ENCODE measurements at places on chromosomes 1 and 21.

GRCh38 chr1:65623895-65624294 lies 168.8 kb upstream of the PDE4B start:
- DNase-seq, result no peak

GRCh38 chr1:234709473-234710228 lies 99.7 kb upstream of the IRF2BP2 start:
- DNase-seq, result no peak

GRCh38 chr1:108056436-108056990 lies 91.5 kb upstream of the VAV3 start:
- DNase-seq, result no peak

DNA sequence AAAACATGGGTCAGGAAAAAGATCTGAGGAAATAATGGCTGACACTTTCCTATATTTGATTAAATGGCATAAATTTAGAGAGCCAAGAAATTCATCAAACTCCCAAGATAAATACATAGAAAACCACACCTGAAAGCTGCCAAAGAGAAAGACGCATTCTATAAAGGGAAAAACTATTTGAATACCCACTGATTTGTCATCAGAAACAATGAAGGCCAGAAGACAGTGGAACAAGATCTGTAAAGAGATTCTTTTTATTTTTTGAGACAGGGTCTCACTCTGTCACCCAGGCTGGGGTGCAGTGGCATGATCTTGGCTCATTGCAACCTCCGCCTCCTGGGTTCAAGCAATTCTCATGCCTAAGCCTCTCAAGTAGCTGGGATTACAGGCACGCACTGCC lies 17.4 kb downstream of the SDE2 start:
- no peak for DNase-seq

DNA sequence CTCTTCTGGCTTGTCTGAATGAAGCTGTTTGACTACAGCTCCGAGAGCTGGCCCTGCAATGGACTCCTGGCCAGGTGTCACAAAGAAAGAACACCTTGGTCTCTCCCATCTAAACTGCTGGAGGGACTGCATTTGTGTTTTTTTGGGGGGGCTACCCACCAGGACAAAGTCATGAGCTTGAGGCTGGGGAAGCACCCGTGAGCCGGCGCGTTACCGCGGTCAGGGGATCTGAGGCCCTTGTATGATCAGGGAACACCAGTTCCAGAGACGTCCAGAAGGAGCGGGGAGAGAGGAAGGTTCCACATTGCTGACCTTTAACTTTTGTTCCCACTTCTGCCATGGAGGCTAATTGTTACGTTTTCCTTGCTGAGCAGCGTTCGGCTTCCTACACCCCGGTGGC lies 84.5 kb upstream of the C1orf174 start:
- no peak for DNase-seq

GRCh38 chr1:164588516-164589341 lies 29.7 kb downstream of the PBX1 start:
- DNase-seq, result no peak

- DNase-seq, result no peak
Observed at GRCh38 chr21:32322676-32323075, 24.0 kb downstream of the MRAP start.

DNA sequence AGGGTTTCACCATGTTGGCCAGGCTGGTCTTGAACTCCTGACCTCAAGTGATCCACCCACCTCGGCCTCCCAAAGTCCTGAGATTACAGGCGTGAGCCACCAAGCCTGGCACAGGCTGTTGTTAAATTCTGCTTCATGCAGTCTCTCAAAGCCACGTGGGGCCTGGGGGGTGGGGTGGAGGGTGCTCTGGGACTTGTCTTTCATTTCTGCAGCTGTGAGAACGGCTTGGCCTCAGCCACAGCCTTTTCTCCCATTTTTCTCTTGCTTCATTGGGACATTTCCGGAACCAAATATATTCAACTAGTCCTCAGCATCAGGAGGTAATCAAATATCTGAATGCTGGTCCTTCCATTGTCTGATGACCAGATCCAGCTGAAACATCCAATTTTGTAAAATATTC lies 27.6 kb upstream of the KCNE2 start:
- no peak for DNase-seq

DNA sequence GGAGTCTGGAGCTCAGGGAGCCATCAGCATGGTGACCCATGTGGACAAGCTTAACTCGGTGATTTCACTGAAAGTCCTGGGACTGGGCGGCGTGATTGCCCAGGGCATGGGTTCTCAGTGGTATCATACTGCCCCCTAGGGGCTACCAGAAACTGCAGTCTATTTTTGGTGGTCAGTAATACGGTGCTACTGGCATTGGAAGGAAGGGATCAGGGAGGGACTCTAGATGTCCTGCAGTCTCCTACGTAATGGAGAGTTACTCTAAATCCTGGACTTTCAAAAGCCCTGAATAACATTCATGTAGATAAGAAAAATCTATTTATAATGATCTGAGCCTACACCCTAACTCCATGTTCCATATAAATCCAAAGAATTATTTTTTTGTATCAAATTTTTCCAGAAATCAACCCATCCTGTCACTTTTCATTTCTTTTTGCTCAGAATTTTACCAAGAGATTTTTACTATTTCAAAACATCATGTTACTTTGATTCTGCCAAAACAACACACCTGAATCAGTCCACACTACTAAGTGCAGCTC lies 37.3 kb downstream of the PABPC4 start:
- no peak for DNase-seq

DNA sequence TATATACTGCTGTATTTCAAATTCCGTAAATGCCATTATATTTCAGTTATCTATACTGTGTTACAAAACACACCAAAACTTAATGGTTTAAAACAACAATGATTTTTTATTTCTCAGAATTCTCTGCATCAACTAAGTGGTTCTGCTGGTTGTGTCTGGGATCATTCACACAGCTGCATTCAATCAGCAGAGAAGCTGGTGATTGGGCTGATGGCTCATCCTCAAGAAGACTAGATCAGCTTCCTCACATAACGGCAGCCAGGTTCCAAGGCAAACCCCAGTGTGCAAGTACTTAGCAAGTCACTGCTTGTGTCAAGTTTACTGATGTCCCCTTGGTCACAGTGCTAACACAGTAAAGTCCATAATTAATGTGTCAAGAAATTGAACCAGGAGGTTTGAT lies 86.3 kb upstream of the VANGL1 start:
- DNase-seq, result no peak

DNA sequence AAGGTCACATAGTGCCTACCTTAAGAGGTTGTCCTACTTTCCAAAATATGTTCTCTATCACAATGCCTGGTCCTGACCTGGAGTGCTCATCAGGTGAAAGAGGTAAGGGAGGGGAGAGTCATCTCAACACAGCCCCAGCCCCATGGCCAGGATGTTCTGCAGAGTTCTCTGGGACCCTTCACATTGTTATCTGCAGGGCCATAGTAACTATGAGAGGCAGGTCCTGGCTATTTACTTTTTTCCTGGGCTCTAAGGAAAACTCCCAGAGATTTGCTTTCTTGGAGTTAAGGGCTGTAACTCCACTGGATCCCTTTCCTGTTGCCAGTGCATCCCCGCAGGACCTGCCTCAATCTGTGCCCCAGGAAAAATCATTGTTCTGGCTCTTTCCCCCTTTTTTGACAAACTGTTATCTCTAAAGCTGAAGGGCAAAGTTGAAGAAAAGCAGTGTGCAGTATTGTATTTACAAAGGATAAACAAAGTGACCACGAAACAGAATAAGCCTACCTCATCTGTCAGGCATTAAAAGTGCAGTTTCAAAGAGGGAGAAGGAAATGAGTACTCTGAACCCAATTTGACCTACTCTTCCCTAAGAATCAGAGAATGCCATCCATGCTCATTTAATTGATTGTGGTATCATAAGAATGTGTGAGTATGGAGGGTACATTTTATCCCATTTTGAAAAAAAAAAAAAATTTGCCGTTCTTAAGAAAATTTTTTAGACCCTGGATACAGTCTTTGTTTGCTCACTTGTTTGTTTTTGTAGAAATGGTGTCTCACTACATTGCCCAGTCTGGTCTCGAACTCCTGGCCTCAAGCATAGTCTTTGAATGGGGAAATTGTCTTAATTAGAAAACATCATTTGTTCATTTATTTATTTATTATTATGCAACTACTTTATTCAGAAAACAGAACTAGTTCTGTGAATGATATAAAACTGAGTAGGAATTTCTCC lies 149.6 kb downstream of the RHOU start:
- DNase-seq, result no peak

GRCh38 chr1:21175670-21176581 lies 771 bp downstream of the EIF4G3 start:
- no peak for DNase-seq

DNA sequence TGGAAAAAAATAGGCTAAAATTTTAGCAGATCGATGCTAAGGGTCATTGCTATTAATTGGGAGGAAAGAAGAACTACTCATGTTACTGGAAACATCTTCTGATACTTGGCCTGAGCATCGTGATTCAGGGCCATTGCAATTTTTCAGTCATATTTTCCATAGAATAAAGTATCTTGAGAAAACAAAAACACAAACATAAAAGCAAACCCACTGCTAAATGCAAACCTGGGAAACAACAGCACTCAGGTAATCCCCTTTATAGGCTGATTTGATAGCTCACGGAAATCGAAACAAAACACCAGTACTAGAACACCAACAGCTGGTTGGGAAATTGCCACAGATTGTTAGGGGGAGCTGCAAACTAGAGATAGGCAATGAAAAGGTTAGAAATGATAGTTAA lies 172.9 kb upstream of the ESRRG start:
- DNase-seq, result no peak

GRCh38 chr1:67766141-67766978 lies 66.9 kb downstream of the GNG12 start:
- DNase-seq, result no peak

DNA sequence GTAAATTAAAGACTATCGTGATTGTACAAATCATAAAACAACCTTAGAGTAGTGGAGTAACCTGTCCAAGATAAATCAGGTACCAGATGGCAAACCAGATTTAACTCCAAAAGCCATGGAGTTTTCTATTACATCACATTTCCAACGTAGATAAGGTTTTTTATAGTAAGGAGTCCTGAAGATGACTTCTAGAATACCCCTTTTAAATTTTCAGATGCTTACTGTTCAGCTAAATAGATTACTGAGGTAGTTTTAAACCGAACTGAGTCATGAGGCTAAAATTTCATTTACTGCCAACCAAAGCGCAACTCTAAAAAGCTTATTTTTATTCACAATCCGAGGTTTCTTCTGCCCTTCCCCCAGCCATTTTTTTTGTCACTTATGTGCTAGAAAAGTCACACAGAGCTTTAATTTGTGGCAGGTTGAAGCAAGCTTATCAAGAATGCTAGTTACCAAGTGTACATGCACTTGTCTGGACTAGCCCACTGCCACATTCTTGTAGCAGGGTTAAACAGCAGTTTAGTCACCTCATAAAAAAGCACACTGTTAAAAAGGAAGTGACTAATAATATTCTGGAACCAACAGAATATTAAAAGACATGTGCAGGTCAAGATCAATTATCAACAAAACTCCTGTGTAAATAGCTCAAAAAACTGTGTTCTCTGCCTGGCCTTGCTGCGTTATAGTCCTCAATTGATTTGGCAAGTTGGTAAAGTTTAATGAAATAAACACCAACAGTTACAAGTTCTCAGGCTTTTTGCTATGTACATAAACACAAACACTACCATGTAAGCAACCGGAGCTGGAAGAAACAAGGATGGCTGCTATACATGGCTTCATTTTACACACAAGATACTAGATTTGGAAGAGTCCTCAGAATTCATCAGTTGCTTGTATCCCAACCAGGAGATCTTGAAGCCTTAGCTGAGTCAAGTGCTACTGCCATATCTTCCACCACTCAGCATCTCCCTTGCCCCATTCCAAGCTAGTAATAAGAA lies 180.3 kb upstream of the DMRTA2 start:
- DNase-seq, result no peak

GRCh38 chr1:23555986-23556634 lies 3.2 kb downstream of the ID3 start:
- DNase-seq, result no peak

- no peak for DNase-seq
Observed at GRCh38 chr1:32627596-32628162, 22.7 kb downstream of the ZBTB8OS start.

DNA sequence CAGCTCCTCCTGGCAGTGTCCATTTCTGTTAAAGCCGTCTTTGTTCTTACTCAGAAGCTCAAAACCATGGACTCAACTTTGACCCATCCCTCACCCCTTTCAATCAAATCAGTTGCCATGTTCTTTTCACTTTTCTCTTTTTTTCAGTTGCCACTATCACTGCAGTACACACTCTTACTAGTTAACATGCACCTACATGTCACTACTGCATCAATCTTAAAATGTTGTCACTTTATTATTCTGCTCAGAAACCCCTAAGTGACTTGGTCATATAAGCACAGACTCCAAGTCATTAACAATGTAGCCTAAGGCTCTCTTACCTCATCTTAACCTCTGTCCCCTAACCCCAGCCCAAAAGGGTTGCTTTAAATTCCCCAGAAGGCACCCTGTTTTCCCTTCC lies 9.0 kb downstream of the ZNF697 start:
- DNase-seq, result no peak

GRCh38 chr1:15764890-15765289 lies 6.3 kb downstream of the FBLIM1 start:
- no peak for DNase-seq

- DNase-seq, result no peak
Observed at GRCh38 chr1:202069662-202070061, 53.1 kb upstream of the GPR37L1 start.

- DNase-seq, result no peak
Observed at GRCh38 chr1:95111014-95111413, 6.1 kb upstream of the TLCD4 start.

- no peak for DNase-seq
Observed at GRCh38 chr1:162930976-162931560, 70.1 kb upstream of the CCDC190 start.

DNA sequence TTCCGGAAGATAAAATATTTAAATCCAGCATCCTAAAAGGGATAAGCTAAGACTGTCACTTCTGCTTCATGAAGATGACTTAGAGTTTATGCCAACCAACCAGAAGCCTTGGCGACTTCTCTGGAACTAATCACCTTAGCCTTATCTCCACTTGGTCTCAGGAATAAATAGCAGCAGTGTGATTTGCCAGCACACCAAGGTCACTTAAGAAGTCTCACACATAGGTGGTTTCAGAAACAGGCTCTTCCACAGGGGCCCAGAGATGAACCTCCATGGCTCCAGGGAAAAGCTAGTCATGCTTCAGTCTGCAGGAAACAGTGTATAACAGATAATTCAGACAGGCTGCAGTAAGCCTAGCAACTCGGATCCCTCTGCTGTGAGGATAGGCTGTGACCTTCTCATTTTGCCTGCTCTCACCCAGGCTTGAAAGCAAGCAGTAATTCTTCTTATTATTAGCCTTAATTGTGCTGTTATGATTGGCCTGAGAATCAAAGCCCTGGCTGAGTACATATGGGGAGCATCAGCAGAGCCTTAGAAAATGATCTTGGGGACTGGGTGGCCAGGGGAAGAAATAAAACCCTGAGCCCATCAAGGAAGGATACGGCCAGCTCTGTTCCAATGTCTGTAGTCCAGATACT lies 84.7 kb downstream of the WLS start:
- no peak for DNase-seq

Data from cardiac septum (tissue), 1 donor.